ENCODE measurements at places on chromosomes 6 and 20.

- no peak for DNase-seq
Observed at GRCh38 chr6:92047152-92047850, 1372.1 kb downstream of the EPHA7 start.

GRCh38 chr6:2197177-2197671, 48.2 kb downstream of the GMDS start:
- no peak for DNase-seq

GRCh38 chr6:81900616-81901015, 148.1 kb upstream of the TENT5A start:
- DNase-seq = no peak

GRCh38 chr20:5900908-5901307, 49.4 kb downstream of the TRMT6 start:
- DNase-seq = no peak

- no peak for DNase-seq
Observed at GRCh38 chr20:23086931-23087411, 847 bp upstream of the CD93 start.

DNA sequence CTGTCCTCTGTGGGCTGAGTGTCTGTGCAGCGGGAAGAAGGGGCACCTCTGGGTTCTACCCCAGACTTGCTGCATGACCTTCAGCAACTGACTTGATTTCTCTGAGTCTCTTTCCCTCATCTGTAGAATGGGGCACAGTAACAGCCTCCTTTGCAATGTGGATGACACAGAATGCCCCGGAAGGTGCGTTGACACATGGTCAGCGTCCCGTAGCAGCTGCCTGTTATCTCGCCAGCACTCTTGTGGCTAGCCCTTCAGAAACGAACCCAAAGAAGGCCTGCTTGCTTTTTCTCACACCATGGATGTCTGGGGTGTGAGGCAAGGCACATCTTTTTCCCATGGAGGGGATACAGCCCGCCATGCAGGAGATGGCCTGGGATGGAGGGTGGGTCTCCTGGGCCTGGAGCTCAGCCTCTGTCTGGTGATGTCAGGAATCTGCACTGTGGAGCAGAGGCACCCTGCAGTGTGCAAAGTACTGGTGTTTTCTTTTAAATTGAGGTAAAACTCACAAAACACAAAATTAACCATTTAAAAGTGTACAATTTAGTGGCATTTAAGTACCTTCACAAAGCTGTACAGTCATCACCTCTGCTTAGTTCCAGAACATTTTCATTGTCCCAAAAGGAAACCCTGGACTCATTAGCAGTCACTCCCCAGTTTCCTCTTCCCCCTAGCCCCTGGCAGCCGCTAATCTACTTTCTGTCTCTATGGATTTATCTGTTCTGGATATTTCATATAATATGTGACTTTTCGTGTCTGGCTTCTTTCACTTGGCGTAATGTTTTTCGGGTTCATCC, 59.8 kb upstream of the FAM83D start:
- no peak for DNase-seq

DNA sequence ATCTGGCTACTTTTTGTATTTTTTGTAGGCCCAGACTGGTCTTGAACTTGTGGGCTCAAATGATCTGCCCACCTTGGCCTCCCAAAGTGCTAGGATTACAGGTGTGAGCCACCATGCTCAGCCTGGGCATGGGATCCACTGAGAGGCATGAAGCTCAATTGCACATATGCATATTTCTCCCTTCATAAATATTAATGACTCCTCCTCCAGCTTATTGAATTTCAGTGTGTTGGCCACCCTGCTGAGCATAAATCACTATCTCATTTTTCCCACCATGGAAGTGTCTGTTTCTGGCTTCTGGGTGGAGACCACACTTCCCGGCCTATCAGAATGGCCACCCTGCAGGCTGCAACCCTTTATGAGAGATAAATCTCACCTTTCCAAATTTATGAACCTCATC, 53.6 kb upstream of the KIF16B start:
- no peak for DNase-seq

DNA sequence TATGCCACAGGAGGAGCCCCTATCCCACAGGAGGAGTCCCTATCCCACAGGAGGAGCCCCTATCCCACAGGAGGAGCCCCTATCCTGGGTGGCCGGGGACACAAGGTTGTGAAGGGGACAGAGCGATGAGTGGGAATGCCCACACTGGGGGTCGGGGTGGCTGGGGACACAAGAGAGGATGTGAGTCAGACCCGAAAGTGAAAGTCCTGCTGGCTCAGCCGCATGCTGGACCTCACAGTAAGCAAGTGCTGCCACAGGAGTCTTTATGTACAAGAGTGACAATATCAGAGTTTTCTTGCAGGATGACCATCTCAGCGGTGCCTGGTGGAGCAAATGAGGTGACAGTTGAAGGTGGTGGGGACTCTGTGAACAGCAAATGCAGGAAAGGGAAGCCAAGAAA, 93.7 kb downstream of the PSMB1 start:
- DNase-seq = no peak

DNA sequence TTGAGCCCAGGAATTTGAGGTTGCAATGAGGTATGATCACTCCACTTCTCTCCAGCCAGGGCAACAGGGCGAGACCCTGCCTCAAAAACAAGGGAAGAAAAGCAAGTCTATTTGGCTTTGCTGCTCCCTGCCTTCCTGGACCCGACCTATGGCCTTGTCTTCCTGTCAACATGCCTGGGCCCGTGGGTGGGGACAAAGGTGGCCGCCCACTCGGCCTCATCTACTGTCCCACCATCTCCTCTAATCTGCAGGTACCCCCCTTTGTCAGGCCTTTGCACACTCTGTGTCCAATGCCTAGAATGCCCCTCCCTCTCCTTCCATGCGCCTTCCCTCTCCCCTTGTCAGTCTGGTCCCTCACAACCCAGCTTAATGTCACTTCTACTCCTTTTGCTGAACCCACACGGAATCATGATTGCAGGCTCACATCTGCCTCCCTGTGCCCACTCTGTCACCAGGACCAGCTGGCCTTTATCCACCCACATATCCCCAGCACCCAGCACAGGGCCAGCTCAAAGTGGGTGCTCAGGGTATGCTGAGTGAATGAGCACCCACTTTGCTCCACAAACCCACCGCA, 40.3 kb downstream of the MDFI start:
- DNase-seq = no peak

DNA sequence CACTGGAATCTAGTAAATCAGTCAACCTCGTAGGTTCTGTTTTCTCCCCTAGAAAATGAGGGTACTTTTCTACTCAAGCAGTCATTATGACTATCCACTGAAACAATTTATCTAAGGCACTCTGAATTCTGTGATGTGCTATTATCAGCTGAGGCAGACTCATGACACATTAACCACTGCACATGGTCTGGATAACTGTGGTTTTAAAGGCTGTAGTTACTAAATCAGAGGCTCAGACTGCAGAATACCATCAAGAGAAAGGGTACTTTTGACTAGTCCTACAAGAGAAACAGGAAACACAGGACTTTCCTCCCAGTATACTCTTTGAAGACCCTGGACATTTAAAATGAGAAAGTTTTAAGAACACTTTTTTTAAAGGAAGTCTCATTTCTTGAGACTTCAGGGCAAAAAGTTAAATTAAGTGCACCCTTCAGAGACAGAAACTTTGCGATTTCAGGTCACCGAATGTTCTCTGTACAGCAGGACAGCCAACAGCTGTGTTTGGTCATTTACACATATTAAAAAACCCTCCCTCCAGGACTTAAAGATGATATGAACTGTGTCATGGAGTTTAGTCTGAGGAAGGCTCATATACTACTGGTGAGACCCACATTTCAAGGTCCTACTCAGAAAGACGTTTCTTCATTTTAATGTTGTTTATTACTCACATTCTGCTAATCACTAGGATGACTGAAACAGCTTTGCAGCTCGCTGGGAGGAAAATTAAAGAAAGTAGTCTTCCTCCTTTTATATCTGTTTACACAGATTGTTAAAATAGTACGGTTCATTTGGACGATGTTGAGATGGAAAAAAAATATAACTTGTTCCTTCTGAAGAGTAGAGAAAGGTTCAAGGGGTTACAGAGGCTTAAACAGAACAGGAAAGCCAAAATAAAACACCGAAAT, 19.9 kb downstream of the ATXN1 start:
- no peak for DNase-seq

- DNase-seq = no peak
Observed at GRCh38 chr6:153334121-153334520, 203.0 kb upstream of the RGS17 start.

GRCh38 chr20:35059110-35059509, 33.5 kb downstream of the TRPC4AP start:
- no peak for DNase-seq
